ENCODE measurements at places on chromosomes 12 and 14. TPM values are rescaled to one million over a fixed set of nuclear protein-coding genes. Genes with fewer than 3 reads are reported as not detected.

The HCAR1 gene
- total RNA-seq: 0.47 TPM

The PMEL gene
- total RNA-seq: 1.8 TPM

The WDHD1 gene
- 8.6 TPM for total RNA-seq

The POMT2 gene
- total RNA-seq: 32.8 TPM

The SSTR1 gene
- 6.6 TPM for total RNA-seq

The ABCD2 gene
- total RNA-seq: 0.20 TPM
